Stimulated activated CD4-positive, alpha-beta T cell treated with anti-CD3 and anti-CD28 coated beads, Interleukin-15, amount 100 ng/mL, for 1 hour (primary cell): ENCODE measurements at places on chromosomes 5 and 9.
A peak's percentile ranks its signal among the peaks of the same experiment; 100 is the strongest.

GRCh38 chr9:68751556-68751955, 46.5 kb downstream of the PIP5K1B start:
- DNase-seq: no peak

- DNase-seq: no peak
Observed at GRCh38 chr9:121173501-121173900, 28.2 kb downstream of the RAB14 start.

DNA sequence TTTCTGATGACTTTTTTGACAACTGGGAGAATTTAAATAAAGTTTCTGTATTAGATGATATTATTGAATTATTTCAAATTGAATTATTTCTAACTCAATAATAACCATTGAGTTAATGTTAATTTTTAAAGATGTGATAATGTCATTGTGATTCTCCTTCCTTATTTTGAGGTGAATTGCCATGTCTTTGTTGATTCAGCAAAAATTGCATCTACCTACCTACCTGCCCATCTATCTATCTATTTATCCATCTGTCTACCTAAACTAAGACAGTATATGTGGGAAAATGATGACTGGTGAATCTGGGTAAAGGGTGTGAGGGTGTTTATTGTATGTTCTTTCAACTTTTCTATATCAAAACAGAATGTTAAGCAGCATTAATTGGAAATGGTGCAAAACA, 75.0 kb downstream of the G3BP1 start:
- no peak for DNase-seq

DNA sequence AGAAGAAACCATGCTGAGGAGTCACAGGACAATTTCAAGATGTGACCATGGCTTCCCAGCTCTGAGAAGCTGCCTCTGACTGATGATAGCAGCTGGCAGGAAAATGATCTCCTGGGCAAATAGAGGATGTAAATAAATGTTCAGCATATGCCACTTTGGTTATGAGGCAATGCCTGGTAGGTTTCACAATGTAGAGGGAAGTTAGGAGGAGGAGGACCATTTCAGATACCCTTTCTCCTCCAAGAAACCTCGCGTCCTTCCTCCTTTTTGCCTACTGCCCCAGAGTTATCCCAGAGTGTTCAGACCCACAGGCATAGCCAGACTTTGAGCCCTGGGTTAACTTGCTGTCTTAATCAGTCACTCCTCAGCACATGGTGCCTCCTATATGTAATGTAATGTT, 541.6 kb upstream of the DAP start:
- DNase-seq: no peak

- DNase-seq: peak; percentile 45
Observed at GRCh38 chr5:172187118-172188032, 649 bp downstream of the STK10 start.

DNA sequence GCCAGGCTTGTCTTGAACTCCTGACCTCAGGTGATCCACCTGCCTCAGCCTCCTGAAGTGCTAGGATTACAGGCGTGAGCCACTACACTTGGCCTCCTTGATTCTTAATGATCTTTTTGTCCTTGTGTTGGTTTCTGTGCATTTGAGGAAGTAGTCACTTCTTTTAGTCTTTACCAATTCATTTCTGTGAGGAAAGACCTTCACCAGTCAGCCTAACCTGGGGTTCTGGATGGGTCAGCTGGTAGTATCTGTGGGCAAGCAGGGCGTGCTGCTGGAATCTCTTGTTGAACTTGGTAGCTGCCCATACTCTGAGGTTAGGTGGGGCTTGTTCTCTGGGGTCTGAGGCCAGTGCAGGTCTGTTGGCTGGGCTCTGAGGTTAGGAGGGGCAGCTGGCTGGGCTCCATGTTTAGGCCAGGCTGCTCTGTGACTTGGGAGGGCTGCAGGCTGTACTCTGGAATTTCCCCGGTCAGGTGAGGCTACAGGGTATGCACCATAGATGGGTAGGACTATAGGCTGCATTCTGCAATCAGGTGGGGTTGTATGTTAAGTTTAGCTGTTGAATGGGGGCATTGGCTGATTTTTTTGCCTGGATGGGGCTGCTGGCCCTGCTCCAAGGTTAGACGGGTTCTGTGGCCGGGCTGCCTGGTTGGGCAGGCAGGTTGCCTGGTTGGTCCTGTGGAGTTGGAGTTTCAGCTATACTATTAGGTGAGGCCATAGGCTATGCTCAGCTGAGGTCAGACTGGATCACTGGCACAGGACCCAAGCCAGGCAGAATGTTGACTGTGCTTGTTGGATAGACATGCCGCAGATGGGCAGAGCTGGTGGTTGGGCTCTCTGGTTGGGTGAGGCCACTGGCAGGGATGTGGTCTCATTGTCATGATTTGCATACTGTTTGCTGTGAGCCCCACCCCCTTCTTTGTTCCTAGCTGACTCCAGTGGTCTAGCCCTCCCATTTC, 19.2 kb downstream of the UBAP1 start:
- DNase-seq: no peak

DNA sequence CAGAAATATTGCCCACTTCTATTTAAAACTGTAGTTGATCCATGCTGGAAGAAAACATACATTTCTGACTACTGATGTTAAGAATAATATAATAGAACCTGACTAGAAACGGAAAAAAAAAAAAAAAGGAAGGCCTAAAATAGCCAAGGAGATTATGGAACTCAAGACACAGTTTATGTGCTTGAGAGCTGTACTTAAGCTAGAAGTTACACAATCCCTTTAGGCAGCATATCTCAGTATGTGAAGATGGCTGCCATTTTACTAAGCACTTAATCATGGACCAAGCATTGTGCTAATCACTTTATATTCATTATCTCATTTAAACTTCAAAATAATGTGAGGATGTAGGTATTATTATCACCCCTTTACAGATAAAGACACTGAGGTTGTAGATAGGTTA, 73.0 kb upstream of the NR4A3 start:
- no peak for DNase-seq

- DNase-seq: no peak
Observed at GRCh38 chr5:56476487-56476856, 243.3 kb upstream of the ANKRD55 start.

- no peak for DNase-seq
Observed at GRCh38 chr5:82594097-82594496, 315.9 kb upstream of the RPS23 start.

DNA sequence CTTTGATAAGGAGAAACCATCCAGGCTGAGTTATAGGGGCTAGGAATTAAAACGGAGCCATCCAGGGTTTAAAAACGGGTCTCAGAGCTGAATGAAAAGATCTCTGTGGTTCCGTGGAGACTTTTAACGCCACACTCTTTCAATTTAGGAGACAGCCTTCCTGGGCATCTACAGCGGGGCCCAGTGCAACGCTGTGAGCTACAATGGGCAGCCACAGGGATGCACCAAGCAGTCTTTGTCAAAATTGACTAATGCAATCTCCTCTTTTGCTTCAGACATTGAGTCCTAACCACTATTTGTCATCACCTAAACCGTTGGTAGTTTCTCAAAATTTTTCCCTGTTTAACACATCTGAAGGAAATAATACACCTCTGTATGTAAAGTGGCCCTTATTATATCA, 96.6 kb upstream of the ABCA1 start:
- no peak for DNase-seq

- no peak for DNase-seq
Observed at GRCh38 chr5:32003981-32004380, 170.1 kb downstream of the GOLPH3 start.

- DNase-seq: no peak
Observed at GRCh38 chr5:180486636-180487149, 7.5 kb upstream of the CNOT6 start.

- no peak for DNase-seq
Observed at GRCh38 chr5:130110328-130110727, 206.1 kb downstream of the CHSY3 start.

- no peak for DNase-seq
Observed at GRCh38 chr9:13705918-13706317, 426.4 kb upstream of the MPDZ start.

- no peak for DNase-seq
Observed at GRCh38 chr9:87109231-87109631, 161.9 kb upstream of the GAS1 start.

- no peak for DNase-seq
Observed at GRCh38 chr9:82799286-82799685, 263.7 kb downstream of the RASEF start.

GRCh38 chr9:15491950-15492349, 18.8 kb downstream of the PSIP1 start:
- DNase-seq: no peak

GRCh38 chr5:181047288-181047687, 7.2 kb downstream of the BTNL9 start:
- DNase-seq: no peak

DNA sequence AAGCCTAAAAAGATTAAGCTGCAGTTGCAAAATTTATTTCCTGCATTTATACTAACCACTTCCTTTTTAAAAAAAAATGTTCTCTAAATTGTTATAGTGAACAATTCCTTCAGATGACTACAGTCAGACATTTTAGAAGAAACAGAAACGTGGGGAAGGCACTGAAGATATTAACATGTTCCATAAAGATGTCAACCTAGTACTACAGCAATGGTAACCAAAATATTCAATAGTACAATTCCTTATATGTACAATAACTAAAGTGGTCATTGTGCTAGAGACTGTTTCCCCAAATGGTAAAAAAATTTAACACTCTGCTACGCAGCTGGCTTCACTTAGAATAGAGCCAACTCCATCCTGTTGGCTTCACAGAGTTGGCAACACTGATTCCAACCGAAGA, 97.7 kb downstream of the FNBP1 start:
- no peak for DNase-seq

GRCh38 chr5:122354293-122354692, 42.3 kb downstream of the SNCAIP start:
- DNase-seq: no peak

DNA sequence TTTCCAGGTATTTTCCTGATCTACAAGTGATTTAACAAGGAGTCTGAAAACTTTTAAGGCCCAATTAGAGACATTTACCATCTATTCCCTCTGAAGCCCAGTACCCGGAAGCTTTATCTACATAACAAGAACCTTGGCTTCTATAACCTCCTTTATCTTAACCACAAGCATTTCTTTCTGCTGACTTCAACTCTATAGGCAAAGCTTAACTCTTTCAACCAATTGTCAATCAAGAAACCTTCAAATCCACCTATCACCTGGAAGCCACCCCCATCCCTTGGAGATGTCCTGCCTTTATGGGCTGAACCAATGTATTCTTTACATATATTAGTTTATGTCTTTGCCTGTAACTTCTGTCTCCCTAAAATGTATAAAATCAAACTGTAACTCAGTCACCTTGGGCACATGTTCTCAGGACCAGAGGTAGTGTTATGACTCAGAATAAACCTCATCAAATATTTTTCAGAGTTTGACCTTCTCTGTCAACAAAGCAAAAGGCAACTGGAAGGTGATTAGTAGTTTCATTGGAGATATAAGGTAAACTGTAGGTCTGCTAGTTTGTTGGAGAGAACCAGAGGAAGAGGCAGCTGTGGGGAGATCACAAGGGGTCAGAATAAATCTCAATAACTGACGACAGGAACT, 13.0 kb upstream of the RIMOC1 start:
- no peak for DNase-seq

DNA sequence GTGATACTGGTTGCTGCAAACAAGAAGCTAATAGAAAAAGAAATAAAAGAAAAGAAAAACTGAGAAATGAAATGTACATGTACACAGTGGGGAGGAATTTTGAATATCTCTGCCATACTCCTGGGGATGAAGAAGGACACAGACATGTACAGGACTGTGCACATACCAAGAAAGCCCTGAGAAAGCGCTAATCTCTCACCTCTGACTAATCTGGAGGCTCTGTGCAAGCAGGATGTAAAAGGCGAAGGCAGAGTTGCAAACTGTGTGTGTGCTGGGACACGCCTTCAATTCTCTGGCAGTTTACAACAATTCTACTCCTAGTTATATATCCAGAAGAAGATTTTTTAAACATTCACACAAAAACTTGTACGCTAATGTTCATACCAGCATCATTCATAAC, 211.4 kb downstream of the KIAA0825 start:
- no peak for DNase-seq

GRCh38 chr9:16341177-16341576, 529.3 kb downstream of the BNC2 start:
- no peak for DNase-seq

DNA sequence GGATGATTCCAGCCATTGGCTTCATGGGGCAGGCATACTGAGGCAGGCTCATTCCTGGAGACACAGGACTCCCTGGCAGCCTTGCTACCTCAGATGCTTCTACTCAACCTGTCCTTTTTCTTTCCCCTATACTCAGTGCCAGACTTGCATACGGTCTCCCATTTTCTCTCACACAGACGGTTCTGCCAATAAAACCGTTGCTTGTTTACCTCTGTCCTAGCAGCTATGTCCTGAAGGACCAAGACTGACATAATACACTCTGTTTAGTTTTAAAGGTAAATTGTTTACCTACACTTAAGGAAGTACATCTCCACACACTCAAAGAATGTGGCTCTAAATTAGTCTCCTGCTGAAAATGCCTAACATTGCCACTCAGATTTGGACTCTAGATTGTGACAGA, 151.0 kb upstream of the RFX3 start:
- DNase-seq: no peak

GRCh38 chr5:168152660-168153059, 138.8 kb upstream of the WWC1 start:
- no peak for DNase-seq

- DNase-seq: no peak
Observed at GRCh38 chr9:72038408-72038807, 22.0 kb downstream of the C9orf57 start.

DNA sequence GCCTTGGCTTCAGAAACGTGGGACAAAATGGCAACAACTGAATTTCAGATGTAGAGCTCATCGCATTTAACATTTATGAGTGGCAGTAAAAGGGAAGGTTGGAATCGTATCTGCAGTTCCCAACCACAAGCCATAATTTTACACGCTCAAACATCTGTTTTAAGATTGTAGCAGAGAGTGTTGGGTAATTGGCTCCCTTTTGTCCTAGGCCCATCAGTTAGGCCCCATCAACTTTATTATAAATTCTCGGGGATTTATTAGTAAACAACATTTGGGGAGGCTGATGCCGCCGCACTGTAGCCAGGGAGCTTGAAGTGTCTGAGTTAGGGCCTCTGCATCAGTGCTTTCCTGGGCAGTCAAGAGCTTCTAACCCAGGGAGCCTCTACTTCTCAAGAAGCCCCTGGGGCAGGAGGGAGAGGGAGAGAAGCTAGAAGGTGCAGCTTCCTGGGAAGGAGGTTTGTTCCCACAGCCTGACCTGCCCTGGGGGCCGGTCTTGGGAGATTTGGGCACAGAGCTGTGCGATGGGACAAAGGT, 66.2 kb downstream of the HSPA4 start:
- DNase-seq: no peak

- DNase-seq: no peak
Observed at GRCh38 chr5:34905564-34905963, 9.7 kb downstream of the RAD1 start.

DNA sequence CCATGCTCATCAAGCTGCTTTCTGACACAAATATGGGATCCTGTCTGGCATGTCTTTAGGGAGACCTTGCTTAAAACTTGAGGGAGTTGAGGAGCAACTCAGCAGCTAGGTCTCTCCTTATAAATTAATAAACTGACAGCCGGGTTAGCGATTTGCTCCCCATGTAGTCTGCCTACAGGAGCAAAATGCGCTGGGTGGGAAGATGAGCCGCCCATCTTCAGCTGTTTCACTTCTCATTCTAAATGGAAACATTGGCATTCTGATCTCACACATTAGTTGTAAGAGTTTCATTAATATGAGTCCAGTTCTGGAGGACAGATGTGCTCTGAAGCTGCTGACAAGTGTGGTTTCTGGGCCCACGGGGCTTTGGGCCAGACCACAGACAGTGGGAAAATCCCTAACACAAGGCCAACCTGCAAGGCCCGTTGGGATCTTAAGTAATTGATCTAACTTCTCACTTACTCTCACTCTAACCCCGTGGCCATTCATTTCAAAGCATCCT, 197.0 kb downstream of the MCTP1 start:
- DNase-seq: no peak

GRCh38 chr5:177393206-177393765, 7.2 kb downstream of the PFN3 start:
- no peak for DNase-seq
